ENCODE measurements at places on chromosomes 6 and 20.

DNA sequence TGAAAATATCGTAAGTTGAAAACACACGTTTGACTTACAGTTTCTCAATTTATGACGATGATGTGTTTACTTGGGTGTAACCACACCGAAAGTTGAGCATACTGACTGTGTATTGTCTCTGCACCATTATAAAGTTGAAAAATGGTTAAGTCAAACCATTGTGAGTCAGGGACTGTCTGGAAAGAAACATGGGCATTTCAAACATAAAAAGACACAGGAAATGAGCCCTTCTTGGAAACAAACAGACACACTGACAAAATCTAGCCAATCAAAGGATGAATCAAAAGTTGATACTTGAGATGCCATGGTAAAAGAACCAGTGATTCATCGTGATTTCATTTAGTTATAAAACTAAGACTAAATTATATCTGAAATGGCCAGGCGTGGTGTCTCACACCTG lies 5.3 kb downstream of the POPDC3 start:
- no peak for DNase-seq

DNA sequence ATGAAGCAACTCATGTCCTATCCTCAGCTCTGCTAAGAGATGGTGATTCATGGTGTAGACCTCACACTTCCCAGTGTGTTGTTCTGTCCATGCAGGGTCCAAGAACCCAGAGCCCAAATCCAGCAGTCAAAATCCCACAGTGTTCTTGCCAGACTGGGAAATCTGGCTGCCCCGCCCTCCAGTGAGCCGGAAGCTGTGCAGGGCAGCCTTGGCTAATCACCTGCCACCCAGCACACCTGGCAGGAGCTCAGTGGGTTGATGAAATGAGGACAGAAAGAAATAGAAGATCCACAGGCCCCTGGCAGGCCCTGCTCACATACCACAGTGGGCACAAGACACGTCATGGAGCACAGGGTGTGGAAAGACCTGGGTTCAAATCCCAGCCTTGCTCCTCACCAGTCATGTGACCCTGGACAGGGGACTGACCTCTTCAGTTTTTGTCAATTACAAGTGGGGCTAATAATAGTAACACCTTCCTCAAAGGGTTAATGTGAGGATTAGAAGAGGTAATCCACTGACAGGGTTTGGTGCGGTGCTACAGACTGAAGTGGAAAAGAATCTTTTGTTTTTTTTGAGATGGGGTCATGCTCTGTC lies 13.6 kb upstream of the GUCA1A start:
- DNase-seq, result no peak

DNA sequence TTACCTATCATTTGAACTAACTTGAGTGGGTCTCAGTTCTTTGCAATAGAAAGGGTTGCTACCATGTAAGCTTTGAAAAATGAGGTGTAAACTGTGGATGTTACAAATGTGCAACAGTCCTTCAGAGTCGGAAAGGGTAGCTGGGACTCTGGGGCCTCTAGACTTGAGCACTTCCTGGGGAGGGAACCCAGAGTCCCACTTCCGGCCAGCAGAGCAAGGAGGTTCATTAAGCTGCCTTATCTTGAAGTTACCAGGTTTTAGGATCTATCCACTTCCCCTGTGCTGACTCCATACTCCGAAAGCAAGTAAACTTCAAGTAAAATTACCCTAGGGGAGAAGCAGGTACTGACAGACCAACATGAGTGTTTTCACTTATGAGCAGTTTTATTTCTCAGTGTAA lies 9.4 kb downstream of the TRIM10 start:
- no peak for DNase-seq

DNA sequence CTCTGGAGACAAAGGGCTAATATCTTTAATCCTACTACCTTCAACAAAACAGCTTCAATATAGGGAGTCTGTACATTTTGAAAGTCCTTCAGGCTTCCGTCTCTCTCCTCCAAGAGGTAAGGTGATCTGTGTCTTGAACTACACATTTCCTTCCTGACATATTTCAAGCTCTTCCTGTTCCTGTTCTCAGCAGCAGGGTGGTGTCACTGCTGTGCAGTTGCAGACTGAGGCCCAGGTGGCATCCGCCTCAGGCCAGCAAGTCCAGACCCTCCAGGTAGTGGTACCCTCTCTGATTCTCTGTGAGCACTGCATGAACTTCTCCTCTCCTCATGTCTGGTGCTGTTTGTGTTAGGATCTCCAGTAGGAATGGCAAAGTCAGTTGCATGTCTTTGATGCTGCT lies 7.8 kb downstream of the NFYA start:
- DNase-seq, result no peak

DNA sequence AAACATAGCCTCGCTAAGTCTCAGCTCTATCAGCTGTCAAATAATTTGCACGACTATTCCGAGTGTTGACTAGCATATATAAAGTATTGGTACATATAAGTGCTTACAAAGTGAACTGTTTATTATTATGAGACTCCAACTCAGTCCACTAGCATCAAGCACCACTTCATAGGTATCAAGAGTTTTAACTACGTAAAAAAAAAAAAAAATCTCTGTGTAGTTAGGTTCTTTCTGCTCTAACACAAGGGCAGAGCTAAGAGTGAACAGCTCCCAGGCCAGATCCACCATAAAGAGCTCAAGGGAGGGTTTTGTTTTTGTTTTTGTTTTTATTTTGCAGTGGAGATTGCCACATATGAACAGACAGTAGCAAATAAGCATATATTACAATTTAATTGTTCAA lies 309.8 kb upstream of the SGK1 start:
- DNase-seq, result no peak

GRCh38 chr6:44956396-44956795 lies 371.7 kb upstream of the RUNX2 start:
- DNase-seq, result no peak

DNA sequence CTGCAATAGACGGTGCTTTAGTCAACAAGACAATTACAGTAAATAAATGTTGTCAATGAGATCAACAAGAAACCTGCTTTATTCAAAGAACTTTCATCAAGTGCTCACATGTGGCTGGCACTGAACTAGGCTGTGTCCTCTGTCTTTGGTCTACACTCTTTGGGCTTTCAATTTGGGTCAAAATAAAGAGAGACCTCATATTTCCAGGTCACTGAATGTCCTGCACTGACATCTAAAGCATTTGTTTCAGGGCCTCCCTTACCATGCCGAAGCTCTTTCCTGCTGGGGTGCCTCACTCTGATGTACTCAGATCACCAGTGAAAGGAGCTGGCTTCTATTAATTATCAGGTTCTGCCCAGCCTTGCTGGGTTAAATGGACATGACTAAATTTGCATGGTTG lies 32.0 kb downstream of the PDE7B start:
- DNase-seq, result peak; percentile 67

GRCh38 chr20:5127204-5127858 lies 523 bp downstream of the CDS2 start:
- no peak for DNase-seq

DNA sequence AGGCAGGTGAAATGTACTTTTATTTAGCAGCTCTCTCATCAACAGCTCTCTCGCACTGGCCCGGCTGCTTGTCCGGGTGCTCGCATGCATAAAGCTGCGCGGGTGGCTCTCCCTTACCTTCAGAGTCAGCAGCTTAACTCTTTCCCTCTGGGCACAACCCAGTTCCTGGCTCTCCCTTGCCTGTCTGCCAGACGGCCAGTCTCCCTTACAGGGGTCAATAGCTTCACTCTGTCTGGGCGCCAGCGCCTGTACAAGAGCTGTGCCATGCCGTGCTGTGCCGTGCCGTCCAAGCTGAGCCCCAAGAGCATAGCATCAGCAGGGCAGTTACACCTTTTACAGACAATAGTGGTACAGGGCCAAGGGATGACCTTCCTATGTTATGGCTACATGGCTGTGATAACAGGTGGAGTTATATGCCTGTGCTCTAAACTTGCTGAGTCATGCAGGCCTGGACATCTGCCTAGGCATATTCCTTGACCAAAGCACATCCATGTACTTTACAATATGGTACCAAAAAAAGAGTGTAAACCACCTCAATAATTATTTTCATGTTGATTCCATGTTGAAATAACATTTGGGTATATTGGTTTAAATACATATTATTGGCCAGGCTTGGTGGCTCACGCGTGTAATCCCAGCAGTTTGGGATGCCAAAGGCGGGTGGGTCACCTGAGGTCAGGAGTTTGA lies 47.9 kb downstream of the BLTP3A start:
- DNase-seq, result no peak

- DNase-seq, result no peak
Measured at GRCh38 chr20:19341348-19342053, 129.1 kb downstream of the SLC24A3 start.

DNA sequence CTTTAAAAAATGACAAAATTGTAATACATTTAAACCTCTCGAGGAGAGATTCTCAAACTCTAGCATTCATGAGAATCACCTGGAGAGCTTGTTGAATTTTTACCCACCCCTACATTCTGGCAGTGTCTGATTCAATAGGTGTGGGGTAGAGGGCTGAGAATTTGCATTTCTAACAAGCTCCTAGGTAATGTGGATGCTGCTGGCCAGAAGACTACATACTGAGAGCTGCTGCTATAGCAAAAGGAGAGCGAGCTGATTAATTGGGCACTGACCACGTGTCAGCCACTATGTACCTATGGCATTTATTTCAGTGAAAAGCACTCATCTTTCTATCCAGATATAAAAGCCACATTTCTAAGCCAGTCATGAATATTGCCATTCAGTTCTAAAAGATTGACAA lies 169.0 kb upstream of the NRSN1 start:
- no peak for DNase-seq

DNA sequence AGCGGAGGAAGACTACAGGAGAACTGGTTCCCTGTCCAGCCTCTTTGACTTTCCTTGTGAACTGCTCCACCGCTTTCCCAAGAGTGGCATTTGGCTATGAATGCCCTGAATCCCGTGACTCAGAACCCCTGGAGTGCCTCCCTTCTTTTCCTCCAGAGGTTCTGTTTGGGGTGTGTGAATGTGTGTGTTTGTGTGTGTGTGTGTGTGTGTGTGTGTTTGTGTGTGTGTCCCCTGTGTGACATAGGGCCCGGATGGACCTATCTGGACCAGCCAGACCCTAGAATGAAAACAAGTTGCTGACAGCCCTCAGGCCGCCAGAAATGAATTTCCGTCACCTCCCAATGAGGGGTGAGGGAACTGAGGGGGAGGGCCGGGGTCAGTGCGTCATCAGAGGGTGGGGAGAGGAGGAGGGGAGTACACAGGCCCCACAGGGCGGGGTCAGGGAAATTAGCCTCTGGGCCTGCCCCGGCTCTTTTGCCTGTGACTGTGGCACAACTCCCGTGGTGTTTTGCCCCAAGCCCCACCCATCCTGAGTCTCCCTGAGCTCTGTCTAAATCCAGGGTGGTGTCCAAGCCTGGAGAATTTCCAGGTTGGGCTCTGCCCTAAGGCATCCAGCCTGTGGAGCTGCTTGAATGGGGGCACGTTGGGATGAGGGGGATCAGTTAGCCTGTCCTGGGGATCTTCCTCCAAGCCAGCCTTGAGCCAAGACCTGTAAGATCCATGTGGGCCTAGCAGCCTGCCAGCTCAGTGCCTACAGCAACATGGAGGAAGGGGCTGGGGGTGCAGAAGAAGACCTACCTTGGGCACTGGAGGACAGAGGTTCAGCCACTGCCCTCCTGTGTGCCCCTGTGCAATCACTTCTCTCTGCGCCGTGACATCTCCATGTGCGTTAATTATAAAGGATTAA lies 15.2 kb upstream of the MRPS18A start:
- peak; percentile 73 for DNase-seq

GRCh38 chr20:58137651-58138265 lies 90.7 kb downstream of the ANKRD60 start:
- DNase-seq, result peak; percentile 1

GRCh38 chr6:43763812-43764522 lies 6.0 kb upstream of the VEGFA start:
- DNase-seq, result no peak

- no peak for DNase-seq
Measured at GRCh38 chr6:22940581-22941290, 371.4 kb downstream of the HDGFL1 start.

DNA sequence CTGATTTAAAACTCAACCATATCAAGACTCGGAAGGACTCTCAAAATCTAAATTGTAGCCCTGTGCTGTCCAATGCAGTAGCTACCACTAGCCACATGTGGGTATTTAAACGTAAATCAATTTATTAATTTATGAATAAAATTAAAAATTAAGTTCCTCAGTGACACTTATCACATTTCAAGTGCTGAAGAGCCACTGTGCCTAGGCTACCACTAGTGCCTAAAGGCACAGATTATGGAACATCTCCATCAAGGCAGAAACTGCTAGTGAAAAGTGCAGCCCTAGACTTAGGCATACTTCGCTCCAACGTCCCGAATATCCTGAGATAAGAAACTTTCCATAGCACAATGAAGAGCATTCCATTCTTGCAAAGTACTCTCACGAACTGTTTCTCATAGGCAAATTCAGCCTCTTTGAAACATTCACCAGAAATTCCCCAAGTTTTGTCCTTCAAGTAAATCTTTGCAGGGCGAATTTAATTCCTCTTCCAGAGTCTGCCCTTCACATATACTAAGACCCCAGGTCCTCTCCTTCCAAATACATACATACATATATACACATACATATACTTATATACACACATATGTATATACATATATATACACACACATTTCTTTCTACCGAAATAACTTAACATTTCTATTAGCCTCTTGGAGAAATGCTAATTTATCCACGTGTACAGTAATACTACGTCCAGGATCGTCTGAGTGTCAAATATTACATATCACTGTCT lies 1.3 kb downstream of the SUPT3H start:
- DNase-seq, result no peak

GRCh38 chr6:98324446-98324845 lies 509.9 kb upstream of the POU3F2 start:
- no peak for DNase-seq

DNA sequence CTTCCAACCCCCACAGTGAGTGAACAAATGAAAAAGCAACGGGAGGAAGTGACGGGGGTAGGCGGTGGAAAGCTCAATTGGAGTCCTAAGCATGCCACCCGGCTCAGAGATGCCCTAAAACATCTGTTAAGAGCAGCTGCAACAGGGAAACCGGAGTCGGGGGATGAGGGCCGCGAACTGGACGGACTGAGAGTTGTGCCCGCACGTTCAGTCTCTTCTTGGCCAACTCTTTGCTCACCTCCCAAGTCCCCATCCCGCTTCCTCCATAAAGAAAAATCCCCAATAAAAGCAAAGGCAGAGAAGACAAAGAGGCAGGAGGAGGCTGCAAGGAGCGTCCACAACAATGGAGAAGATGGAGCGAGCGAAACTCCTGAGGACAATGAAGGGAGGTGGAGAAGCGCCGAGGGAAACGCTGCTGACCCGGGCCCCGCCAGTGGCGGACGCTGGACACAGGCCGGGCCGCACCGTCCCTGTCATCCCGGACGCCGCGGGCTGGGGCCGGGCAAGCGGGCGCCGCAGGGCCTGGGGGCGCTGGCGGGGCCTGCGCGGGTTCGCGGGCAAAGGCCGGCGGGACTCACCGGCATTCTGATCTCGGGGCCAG lies 600 bp downstream of the SEC63 start:
- DNase-seq, result peak; percentile 78

DNA sequence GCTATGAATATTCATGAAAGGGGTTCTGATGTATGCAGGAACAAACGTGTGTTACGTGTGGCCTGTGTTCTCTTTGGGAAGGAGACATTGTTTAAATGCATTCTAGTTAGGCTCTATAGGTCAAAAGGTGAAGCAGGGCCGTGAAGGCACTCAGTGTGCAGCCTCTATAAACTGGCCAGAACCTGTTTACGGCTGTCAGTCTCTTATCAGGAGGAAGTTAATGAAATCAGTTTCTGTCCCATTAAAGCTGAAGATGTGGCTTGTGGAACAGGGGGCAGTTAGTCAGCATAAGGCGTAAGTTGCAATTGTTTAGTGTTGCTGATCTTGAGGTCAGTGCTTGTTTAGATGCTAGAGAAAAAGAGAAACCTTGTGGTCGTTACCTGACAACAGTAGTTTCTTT lies 111.5 kb upstream of the KCNG1 start:
- no peak for DNase-seq
